Suprapubic skin (tissue), 4 donors: ENCODE measurements at places on chromosomes 4 and X. TPM values are rescaled to one million over a fixed set of nuclear protein-coding genes. Genes with fewer than 3 reads are reported as not detected.

The CORIN gene
- total RNA-seq: 1.6 TPM

The DMRTC1B gene
- total RNA-seq: not detected

The CLOCK gene
- 20.7 TPM for total RNA-seq

The NR3C2 gene
- 12.1 TPM for total RNA-seq

GRCh38 chr4:2545321-2546013 lies 9.0 kb downstream of the FAM193A start:
- no peaks in the 10 kb centered on the region for H3K36me3 ChIP-seq
- no peak for DNase-seq
- no peaks in the 10 kb centered on the region for H3K4me1 ChIP-seq
- H3K4me3 ChIP-seq: no peak overlapping the region

DNA sequence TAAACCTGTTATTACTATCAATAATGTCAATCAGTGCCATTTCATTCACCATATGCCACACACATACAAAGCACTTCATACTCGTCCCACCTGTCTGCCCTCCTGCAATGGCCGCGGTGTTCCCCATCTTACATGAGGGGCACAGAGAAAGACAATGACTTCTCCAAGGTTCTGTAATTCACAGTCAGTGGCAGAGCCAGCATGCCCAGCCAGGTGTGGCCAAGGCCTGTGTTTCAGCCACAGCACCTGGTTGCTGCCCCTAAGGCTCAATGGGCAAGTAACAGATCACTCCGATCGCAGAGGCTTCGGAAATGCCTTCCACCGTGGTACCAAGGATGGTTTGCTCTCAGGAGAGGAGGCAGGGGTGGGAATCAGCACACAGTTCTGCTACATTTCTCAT lies 10.9 kb downstream of the AFAP1 start:
- no peaks in the 10 kb centered on the region for H3K36me3 ChIP-seq
- H3K27ac ChIP-seq: no peak overlapping the region
- no peaks in the 10 kb centered on the region for H3K27me3 ChIP-seq
- no peak for DNase-seq
- H3K4me3 ChIP-seq: no peak overlapping the region

GRCh38 chrX:44733931-44734330 lies 109.9 kb upstream of the DUSP21 start:
- H3K27me3 ChIP-seq: no peaks in the 10 kb centered on the region
- H3K4me3 ChIP-seq: no peak overlapping the region
- H3K27ac ChIP-seq: no peak overlapping the region
- H3K4me1 ChIP-seq: no peaks in the 10 kb centered on the region
- DNase-seq: no peak
- H3K36me3 ChIP-seq: no peaks in the 10 kb centered on the region

DNA sequence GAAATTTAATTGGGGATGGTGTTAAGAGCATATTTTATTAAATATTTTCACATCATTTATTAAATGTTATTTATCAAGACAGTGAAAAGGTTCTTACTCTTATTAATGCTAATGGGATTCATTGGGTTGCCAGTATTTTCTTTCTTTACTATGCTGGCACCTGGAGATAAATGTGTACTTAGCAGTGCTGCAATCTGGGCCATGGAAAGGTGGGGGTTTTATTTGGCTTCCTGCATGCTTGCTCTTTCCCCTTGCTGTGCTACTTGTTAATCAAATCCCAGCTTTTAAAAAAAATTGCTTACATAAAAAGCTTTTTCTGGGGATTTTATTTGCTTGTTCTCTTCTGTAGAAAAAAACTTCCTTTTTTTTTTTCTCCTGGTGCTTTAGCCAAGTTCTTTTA lies 48.3 kb downstream of the ZAR1 start:
- peaks cover 69% of the 10 kb centered on the region for H3K36me3 ChIP-seq
- H3K4me1 ChIP-seq: no peaks in the 10 kb centered on the region
- no peaks in the 10 kb centered on the region for H3K27me3 ChIP-seq
- H3K27ac ChIP-seq: no peak overlapping the region
